ENCODE measurements at places on chromosomes 16 and 17.

GRCh38 chr17:31136319-31136718 is 41.5 kb downstream of the NF1 start:
- DNase-seq: peak; percentile 39

DNA sequence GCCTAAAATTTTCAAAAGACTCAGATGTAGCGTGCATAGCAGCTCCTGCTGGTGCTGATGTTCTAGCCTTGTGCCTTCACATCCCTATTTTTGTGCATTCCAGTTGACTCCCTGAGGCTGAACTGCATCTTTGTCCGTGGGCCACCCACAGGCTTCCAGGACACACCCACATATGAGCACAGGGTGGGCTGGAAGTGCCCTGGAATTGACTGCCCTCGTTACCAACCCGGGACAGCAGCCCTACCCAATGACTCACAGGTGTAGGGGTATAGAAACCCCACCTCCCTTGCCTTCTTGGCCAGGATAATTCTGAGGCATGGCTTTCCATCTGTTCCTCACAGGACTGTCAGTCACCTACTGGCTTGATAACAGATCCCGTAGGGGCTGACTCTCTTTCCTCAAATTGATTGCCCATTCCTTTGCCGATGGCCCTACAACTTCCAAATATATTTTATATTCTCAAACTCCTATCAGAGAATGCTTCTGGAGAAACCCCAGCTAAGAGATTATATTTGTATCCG is 65.9 kb upstream of the CDH13 start:
- DNase-seq: no peak

DNA sequence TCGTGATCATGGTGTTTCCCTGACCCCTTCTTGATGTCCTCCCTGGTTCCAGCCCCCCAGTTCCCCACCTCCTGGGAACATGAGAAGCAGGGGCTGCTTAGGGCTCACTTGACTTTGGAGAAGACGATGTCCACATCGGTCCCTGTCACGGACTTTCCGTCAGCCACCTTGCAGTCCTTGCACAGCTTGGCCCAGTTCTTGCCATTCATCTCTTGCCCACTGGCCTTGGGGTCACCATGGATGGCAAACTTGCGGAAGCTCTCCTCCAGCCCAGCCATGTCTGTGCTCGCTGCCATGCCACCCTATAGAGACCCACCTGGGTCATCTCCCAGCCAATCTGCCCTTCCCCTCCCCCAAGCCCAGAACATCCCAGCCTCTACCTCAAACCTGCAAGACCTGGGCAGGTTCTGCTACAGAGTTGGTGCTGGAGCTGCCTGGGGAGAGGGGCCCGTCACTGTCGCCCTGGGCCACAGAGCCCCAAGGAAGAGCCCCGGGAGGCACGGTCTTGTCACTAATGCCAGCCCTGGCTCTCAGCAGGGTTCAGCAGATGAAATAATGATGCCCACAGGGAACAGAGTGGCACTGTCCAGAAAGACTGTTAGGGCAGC is 2.4 kb downstream of the TPPP3 start:
- DNase-seq: no peak

DNA sequence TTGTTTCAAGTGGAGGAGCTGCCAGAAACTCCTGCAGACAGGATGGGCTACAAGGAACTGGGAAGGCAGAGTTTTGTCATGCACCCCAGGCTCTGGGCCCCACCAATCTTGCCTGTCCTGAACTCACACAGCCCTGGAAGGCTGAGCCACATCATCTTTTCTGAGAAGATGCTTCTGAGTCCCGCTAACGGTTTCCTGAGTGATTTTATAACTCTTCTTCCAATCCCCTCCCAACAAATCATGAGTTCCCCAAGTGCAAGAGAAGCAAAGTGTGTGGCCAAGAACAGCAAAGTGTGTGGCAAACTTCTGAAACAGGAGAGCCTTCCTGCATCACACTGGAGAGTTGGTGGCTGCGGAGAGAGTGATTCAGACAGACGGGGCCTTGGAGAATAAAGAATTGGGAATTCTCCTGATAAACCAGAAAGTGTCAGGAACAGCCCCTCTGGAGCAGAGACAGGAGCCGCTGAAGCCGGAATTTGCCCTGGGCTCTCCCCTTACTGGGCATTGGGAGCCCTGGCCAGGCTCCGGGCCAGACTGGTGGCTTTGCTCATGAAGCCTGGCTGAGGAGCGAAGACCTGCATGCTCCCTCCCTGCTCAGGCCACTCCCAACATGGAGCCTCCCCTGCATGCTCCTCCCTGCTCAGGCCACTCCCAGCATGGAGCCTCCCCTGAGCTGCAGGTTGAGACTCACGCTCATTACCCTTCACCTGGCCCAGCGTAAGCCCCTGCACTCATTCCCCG is 47.2 kb downstream of the PITPNM3 start:
- DNase-seq: no peak

GRCh38 chr16:1108299-1109252 is 12.5 kb upstream of the C1QTNF8 start:
- DNase-seq: peak; percentile 66

- peak; percentile 98 for DNase-seq
These were observed 121.1 kb downstream of the SPACA3 start for GRCh38 chr17:33112763-33113162.

DNA sequence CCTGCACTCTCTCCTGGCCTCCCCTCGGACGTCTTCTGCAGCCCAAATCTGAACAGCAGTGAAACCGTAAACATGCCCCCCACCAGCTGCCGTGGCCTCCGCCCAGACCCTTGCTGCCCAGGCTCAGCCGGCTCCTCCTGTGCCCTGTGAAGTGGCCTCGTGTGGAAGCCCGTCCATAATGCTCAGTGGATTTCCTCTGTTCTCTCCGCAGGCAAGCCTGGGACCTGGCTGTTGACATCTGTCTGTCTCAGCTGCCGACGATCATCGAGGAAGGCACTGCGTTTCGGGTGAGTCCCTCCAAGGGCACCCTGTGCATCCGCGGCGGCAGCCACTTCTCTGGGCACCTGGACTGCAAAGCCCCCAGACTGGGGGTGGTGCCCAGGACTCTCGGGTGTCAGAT is 153.9 kb upstream of the CHMP6 start:
- DNase-seq: no peak

DNA sequence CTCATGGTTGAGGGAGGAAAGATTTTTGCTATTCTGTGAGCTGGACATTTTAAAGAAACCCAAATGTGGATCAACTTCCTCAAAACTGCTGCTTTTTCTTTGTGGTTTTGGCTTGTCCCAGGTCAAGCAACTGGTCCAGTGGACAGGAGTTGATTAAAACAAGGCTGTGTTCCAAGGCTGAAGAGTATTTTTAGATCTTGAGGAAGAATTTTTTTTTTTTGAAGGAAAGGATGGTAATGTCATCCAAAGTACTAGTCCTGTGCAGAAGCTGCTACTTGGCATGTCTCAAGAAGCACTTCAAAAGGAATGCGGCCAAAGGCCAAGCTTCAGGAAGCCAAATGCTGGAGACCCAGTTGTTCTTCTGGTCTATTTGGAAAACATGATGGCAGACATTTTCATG is 8.0 kb upstream of the MYH2 start:
- DNase-seq: no peak

DNA sequence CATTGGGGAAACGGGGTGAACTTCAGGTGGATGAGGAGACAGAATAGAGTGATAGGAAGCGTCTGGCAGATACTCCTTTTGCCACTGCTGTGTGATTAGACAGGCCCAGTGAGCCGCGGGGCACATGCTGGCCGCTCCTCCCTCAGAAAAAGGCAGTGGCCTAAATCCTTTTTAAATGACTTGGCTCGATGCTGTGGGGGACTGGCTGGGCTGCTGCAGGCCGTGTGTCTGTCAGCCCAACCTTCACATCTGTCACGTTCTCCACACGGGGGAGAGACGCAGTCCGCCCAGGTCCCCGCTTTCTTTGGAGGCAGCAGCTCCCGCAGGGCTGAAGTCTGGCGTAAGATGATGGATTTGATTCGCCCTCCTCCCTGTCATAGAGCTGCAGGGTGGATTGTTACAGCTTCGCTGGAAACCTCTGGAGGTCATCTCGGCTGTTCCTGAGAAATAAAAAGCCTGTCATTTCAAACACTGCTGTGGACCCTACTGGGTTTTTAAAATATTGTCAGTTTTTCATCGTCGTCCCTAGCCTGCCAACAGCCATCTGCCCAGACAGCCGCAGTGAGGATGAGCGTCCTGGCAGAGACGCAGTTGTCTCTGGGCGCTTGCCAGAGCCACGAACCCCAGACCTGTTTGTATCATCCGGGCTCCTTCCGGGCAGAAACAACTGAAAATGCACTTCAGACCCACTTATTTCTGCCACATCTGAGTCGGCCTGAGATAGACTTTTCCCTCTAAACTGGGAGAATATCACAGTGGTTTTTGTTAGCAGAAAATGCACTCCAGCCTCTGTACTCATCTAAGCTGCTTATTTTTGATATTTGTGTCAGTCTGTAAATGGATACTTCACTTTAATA is 7.0 kb upstream of the TMEM235 start:
- no peak for DNase-seq

- no peak for DNase-seq
These were observed 4.2 kb upstream of the SREBF1 start for GRCh38 chr17:17840751-17841591.

DNA sequence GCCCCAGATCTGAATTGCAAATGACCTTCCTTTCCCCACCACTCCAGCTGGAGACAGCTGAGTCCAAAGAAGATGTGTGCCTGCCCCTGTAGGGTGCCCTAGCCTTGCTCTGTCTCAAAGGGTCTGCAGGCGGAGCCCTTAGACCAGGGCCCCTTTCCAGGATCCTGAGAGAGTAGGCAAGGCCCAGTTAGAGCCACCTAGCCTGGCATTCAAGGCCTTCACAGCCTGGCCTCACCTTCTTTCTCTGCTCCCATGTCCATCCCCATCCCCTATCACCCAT is 66.6 kb upstream of the LHX1 start:
- no peak for DNase-seq

GRCh38 chr17:77926981-77927380 is 31.5 kb upstream of the TNRC6C start:
- DNase-seq: no peak

DNA sequence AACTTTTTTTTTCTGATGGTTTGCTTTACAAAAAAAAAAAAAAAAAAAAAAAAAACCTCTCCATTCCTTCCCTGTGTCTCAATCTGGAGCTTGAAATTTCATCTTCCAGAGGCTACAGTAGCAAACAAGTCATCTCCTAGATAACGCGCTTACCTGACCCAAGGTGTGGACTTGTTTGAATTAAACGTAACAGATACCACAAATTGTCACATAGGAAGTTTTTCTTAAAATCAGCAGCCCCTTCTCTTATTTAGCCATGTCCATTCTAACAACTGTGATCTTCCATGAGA is 2.0 kb downstream of the STAT5B start:
- DNase-seq: no peak

- DNase-seq: no peak
These were observed 175.6 kb upstream of the IRX3 start for GRCh38 chr16:54462151-54462651.

GRCh38 chr17:80829166-80829813 is 162.4 kb upstream of the CHMP6 start:
- no peak for DNase-seq

- no peak for DNase-seq
These were observed 199.0 kb upstream of the SOX9 start for GRCh38 chr17:71921796-71922195.

- no peak for DNase-seq
These were observed 10.2 kb downstream of the DPEP1 start for GRCh38 chr16:89623511-89624261.

- DNase-seq: no peak
These were observed 82.2 kb upstream of the ARL4D start for GRCh38 chr17:43316522-43317142.

DNA sequence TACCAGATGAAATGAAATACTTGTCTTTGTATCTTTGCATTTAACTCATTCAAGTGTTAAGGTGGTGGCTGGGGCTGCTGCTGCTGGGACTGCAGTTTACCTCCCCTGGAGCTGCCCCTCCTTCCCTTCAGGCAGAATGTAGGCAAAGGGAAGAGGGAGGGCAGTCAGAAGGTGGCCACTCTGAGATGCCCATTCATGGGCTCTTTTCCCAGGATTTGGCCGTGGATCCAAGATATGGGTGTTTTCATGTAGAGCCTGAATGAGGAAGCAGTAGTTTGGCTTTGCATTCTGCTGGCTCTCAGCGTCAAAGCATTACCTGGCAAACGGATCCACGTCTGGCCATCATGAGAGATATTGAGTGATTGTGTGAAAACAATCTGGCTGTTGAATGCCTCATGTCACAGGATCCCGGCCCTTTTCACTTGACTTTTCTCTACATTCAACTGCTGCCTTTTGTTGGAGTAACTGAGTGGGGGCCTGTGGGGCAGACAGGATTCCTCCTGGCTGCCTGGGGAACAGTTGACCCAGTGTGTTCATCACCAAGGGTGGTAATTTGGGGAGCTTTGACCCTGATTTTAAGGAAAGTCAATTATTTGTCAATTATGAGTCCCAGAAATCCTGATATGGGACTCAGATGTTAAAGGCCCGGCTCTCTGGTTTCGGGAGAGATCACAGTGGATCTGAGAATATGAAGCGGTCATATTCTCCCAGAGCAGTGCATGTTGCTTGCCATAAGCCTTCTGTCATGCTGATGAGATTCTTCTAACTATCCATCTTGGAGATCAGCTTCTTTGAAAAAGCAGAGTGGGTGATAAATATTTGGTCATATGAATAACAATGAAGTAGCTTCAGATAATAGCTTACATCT is 236.8 kb downstream of the IRX3 start:
- DNase-seq: no peak

DNA sequence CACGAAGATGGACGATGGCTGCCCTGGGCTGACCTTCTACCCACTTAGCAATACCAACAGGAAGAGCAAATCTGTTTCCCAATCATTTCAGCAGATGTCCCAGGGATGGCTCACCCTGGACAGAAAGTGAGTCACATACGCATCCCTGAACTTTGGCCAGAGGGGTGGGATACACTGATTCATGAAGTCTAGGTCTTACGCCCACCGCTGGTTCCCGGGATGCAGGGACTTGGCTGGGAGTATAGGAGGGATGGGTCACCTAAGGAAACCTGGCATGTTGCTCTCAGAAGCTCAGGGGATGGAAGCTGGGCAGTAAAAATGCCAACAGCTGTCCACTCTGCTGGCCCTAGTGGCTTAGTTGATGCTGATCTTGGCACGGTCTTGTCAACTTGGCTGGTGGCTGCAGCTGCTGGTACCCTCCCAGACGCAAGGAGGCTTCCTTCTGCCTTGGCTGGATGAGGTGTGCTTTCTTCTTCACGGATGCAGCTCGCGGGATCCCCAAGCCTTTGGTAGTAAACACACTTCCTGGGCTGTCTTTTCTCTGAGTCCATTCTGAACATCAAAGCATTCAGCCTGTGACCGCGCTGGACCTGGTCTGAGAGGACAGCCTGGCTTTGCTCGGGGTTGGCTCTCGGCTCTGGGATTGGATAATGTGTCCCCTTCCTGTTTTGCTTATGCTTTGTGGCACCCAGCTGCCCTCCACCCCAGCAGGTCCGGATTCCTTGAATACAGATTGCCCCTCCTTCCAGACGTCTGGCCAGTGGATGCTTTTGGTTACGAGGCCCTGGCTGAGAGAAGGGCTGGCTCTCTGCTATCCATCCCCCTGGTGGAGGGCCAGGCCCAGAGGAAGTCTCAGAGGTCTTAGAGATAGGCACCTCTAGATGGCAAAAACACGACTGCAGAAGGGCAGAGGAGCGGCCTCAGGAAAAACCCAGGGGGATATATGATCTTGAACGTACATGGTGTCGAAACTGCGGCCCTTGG is 71.5 kb downstream of the RAP1GAP2 start:
- peak; percentile 12 for DNase-seq

GRCh38 chr16:29656688-29657523 is 6.1 kb upstream of the SPN start:
- no peak for DNase-seq
